Activated T-helper 1 cell treated with anti-CD3 and anti-CD28 coated beads, Interleukin-2, amount 50 U/mL, for 16 hours (primary cell): ENCODE measurements at places on chromosomes 12 and 14.

- DNase-seq, result no peak
Observed at GRCh38 chr14:37903343-37904191, 304.1 kb upstream of the SSTR1 start.

DNA sequence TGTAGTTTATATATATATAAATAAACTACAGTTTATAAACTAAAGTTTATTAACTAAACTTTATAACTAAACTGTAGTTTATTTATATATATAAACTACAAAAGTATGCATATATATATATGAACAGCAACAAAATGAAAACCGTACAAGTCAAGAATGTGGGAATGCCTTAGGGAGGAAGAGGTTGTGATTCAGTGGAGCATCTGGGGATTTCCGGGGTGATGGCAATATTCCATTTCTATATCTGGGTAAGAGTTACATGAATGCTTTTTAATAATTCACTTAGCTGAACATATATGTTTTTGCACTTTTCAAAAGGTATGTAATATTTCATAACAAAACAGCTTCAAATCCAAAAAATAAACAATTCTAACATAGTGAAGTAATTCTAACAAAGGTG, 30.1 kb upstream of the CAND1 start:
- no peak for DNase-seq

DNA sequence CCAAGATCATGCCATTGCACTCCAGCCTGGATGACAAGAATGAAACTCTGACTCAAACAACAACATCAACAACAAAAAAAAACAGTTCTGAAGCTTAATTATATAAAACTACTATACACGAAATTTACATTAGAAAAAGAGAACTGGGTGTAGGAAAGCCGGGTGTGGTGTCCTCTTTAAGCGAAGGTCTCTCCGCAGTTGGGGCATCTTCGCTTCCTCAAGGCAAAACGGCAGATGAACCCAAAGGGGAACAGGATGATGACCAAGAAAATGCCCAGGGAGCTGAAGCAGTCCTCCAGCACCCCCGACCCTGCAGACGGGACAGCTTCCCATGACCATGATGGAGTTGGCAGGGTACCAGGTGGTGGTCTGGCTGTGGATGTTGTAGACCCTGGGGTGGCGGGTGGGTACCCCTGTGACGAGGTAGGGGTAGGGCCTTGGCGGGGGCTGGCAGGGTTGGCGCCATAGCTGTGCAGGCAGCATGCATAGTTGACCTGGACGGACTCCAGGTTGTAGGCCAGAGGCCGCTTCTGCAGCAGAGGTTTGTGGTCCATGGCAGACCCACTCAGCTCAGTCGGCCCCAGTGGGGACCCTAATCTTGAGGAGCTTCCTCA, 18.2 kb upstream of the BCAT1 start:
- no peak for DNase-seq

- DNase-seq, result no peak
Observed at GRCh38 chr12:60201891-60202290, 606.1 kb downstream of the SLC16A7 start.

- no peak for DNase-seq
Observed at GRCh38 chr12:119780786-119781434, 96.2 kb downstream of the CIT start.

GRCh38 chr12:122208073-122208820, 4.7 kb downstream of the B3GNT4 start:
- DNase-seq, result no peak
